Esophagus squamous epithelium (tissue), 5 donors: ENCODE measurements at places on chromosomes 7 and 10. TPM values are rescaled to one million over a fixed set of nuclear protein-coding genes. Genes with fewer than 3 reads are reported as not detected.

- no peak for DNase-seq
Observed at GRCh38 chr10:123021517-123021916, 12.7 kb downstream of the ACADSB start.

- DNase-seq, result no peak
Observed at GRCh38 chr7:65307651-65308299, 65.9 kb upstream of the ZNF92 start.

DNA sequence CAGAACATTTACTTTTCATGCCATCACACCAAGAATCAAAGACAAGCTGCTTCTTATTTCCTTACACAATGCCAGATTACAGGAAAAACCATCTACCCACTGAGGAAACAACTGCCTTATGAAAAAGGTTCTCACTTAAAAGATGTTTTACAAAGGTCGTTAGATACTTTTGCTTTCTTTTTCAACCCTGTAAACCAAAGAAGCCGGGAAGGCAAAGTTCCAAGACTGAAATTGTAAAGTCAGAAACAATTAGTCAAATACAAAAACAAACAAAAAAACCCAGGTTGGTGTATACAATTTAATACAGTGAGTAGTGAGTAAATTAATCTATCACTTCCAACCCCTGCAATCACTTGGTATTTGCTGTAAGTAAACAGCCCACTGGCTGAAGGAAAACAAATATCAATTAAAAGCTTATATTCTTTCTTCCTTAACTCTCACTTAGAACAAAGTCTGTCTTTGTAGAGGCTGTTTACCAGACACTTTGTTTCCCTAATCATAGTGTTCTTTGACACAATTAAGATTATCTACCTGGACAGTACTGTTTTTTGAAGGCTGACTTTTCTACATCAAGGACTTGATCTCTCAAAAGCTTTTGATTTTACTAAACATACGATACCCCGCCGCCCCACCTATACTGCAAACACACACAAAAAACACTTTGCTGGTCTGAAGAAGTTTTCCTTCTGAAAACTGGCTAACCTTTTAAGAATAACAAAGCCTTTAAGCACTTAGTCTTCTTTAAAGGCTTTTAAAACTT is 18.1 kb downstream of the ERLIN1 start:
- no peak for DNase-seq

GRCh38 chr10:6203331-6204062 is 765 bp downstream of the PFKFB3 start:
- no peak for DNase-seq

GRCh38 chr10:44873160-44873559 is 38.0 kb upstream of the TMEM72 start:
- DNase-seq, result no peak

DNA sequence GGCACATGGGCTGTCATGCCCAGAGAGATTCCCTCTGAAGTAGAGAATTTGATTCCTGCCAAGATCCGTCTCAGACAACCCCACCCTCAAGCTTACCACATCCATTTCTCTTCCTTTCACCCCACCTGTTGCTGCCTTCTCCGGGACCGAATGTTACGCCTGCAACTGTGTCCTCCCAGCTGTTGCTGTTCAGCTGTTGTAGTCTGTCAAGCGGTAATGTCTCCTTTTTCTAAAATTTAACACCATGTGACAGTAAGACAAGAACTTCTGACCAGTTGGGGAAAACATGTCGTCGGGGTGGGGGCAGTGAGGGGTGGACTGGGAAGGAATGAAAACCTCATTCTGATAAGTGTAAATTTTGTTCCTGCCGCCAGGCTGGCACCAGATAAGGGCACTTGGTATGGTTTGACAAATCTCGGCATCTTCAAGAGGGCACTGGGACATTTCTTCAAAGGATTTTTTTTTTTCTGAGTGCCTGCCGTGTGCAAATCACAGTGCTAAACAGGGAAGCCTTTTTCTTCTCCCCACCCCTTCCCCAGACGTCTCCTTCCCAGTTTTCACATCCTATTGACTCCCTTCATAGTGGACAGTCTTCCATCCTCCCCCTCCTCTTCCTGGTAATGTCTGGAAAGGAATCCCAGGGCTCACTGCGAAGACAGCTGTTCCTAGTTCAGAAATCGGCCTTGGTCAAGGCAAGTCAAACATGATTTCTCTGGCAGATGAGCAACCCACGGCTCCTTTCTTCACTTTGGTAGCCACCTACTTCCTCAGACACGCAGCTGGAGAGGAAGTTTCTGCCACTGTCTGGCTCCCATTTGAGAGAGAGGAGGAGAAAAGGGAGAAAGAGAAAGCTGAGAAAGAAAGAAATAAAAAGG is 5.0 kb upstream of the CELF2 start:
- DNase-seq, result no peak

DNA sequence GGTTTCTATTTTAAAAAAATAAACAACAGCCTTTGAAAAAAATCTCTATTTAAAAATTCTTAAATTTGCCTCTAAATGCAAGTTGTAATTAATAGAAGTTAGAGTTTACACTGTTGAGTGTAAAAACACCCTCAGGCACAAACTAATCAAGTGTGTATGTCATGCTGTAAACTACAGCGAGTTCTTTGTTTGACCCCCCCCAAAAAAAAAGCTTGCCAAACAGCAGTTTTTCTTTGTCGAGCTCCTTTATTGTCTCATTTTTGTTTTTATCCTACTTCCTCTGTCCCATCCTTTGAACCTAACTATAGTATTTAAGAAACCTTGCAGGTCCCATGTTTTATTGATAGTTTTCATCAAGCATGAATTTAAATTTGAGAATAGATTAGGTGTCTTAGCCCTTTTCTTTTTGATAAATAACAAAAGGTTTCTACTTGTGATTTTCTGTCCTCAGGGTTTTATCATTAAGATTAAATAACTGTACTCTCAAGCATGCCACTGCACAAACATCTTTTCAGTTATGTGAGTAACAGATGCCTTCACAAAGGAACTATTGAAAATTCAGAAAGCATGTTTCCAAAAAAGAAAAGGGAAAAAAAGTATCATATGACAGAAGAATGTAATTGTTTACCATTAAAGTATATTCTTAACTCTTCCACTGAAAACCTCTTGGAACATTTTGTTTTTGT is 176.0 kb downstream of the ARID5B start:
- DNase-seq, result no peak

GRCh38 chr10:97207756-97208346 is 22.1 kb upstream of the SLIT1 start:
- no peak for DNase-seq

GRCh38 chr10:102402512-102402896 is 7.0 kb downstream of the NFKB2 start:
- no peak for DNase-seq

GRCh38 chr7:65338346-65338745 is 35.3 kb upstream of the ZNF92 start:
- DNase-seq, result no peak

DNA sequence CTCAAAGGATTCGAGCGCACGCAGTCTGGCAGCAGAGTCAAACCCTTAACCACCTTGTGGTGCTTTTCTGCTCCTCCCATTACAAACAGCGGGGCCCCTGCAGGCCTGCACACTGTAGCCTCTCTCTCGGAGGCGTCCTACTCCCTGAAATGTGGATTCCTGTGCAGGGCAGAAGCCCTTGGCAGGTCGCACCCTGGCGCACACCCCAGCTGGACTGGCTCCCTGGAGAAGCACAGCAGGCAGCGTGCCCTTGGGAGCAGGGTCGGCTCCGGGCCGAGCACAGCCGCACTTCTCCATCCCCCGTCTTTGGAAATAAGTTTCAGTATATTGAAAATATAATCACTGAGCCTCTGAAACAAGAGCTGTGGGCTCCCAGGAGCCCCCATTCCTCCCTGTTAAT is 144.1 kb downstream of the C10orf105 start:
- no peak for DNase-seq

- DNase-seq, result no peak
Observed at GRCh38 chr7:117825132-117825531, 48.1 kb downstream of the CTTNBP2 start.

DNA sequence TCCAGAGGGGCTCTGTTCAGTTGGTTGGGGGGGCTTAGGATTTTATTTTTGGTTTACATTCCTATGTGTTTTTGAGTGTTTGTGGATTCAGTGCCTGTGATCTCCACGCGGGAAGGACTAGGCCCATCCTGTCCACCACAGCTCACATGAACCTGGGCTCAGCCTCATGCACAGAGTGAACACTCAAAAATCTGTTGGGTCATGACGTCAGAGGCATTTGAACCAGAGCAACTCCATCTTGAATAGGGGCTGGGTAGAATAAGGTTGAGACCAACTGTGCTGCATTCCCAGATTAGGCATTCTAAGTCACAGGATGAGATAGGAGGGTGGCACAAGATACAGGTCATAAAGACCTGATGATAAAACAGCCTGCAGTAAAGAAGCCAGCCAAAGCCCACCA is 133.3 kb downstream of the RAMP3 start:
- DNase-seq, result no peak

DNA sequence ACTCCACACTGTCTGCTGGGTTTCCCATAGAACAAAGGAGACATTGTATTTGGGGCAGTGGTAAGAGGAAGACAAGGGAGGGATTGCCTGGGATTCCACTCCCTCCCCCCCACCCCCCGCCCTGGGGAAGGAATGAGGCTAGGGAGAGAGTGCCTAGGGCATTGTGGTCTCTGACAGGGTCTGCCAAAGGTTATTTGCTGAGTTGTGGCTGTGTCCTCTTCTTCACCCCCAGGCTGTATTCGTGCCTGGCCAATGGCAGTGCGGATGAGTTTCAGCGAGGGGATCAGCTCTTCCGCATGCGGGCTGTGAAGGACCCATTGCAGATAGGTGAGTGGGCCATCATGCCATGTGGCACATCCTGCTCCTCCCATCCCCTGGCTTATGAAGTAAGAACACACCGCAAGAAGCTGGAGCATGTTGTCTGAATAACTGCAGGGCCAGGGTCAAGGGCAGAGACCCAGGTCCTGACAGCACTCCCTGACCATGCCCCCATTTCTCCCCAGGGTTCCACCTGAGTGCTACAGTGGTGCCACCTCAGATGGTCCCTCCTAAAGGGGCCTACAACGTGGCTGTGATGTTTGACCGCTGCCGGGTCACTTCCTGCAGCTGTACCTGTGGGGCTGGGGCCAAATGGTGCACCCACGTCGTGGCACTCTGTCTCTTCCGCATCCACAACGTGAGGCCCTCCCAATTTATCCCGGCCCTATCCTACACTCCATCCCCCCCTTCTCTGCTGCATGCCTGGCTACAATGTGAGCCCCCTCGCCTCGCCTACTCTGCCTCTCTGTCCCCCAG is 3.7 kb downstream of the ZSWIM8 start:
- no peak for DNase-seq

DNA sequence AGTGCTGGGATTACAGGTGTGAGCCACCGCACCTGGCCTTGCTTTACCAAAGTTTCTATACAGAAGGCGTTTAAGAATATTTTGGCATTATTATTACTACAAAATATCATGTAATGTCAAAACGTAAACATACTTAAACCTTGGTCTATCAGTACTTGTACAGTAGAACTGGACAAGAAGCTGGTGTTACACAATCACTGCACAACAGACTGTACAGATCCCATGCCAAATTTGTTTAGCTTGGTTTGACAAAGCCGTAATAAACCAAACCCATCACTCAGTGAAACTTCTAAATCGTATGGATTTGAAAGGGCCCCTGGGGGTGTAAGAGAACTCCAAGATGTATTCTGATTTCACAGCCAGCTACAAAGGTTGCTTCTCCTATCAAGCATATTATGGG is 51.8 kb upstream of the RHEB start:
- no peak for DNase-seq

DNA sequence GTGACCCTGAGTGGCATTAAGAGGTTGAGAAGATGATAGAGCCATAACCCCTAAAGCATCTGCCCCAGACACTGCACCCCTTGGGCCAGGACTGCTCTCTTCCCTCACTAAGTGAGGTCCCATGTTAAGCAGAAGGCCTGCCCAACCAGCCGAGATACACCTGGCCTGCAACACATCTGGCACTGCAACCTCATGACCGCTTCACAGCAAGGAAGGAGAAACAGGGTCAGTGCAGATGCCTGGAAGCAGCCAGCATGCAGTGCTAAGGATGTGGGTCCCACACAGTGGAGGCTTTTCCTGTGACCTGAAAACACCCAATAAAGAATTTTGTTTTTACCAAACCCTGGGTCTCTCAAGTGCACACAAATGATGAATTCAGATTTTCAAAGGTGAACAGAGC is 7.4 kb downstream of the NOD1 start:
- no peak for DNase-seq

Gene CPXM2
- 2.7 TPM for total RNA-seq

Gene AMZ1
- not detected for total RNA-seq

Gene SPDYE6
- not detected for total RNA-seq

Gene PDE6C
- not detected for total RNA-seq

Gene HMX2
- total RNA-seq, result not detected
